B cell (primary cell): ENCODE measurements at places on chromosomes 11 and 22. TPM values are rescaled to one million over a fixed set of nuclear protein-coding genes. Genes with fewer than 3 reads are reported as not detected.

DNA sequence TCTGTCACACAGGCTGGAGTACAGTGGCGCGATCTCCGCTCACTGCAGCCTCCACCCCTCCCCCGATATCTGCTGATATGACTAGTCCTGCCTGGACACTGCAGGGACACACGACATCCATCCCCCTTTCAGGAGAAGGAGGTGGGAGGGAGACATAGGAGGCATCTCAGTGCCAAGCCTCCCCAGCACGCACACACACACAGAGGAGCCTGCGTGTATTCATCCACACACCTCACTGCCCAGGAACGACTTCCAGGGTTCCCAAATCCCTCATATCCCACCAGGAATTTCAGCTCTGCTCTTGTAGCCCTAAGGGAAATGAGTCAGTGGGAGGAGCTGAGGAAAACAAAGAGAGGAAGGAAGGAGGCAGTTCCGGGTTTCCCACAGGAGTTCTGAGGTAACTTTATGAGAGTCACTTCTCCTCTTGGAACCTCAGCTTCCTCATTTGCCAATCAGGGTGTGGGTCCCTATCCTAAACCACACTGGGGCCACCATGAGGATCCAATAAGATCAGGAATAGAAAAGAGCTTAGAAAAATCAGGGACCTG, 37.2 kb upstream of the ACER3 start:
- DNase-seq = no peak

DNA sequence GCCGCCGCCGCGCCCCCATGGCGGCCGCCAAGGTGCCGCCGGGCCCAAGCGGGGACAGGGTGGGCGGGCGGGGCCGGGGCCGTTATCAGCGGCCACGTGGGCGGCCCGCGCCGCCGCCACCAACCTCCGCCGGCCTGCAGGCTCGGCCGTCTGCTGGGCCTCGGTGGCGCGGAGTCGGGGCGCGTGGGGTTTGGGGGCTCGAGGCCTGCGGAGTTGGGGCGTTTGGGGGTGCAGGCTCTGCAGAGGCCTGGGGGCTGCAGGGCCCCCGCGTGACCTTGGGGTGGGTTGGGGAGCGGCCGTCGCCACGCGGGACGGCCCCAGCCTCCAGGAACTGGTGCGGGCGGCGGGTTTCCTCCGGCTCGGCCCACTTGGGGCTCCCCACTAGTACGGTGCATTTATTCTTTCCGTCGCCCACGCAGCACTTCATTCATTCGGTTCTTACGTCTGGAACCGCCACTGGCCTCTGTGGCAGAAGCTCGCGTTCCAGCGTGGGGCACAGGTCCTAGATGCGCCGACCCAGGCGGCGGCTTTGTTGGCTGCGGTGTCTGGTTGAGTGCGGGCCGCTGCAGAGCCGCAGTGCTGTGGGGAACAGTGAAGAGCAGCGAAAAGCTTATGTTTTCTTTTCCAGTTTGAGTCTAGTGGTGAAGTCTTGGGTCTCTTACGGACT, 740 bp upstream of the TRMT2A start:
- peak; percentile 65 for DNase-seq

OVOL1 gene
- 0.09 and 0.66 TPM in 2 replicates for polyA plus RNA-seq

KRTAP5-11 gene
- not detected in 2 replicates for polyA plus RNA-seq

DNA sequence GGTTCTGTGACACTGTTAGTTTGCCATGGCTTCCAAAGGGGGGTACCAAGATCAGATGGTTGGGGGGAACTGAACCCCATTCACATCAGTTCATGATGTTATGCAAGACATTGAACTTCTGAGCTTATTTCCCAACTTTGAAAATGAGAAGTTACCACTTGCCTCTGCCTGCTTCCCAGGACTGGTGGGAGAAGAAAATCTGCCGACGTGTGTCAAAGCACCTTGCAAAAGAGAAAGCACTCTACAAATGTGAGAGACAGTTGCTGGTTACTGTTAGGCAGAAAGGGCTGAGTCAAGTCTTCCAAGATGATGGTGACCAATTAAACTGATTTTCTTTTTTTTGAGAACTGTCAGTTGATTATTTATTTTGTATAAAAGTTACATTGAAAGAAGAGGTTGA, 45.6 kb downstream of the SMCO4 start:
- no peak for DNase-seq

DNA sequence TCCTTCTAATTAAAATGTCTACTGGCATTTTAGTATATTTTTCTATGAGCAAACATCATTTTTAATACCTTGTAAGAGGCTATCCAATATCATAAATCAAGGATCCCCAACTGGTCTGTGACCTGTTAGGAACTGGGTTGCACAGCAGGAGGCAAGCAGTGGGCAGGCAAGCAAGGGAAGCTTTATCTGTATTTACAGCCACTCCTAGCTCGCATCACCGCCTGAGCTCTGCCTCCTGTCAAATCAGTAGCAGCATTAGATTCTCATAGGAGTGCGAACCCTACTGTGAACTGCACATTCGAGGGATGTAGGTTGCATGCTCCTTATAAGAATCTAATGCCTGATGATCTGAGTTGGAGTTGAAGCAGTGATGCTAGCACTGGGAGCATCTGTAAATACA, 70.2 kb upstream of the CREB3L1 start:
- no peak for DNase-seq

RIC3 gene
- 62.4 and 72.4 TPM in 2 replicates for polyA plus RNA-seq

DNA sequence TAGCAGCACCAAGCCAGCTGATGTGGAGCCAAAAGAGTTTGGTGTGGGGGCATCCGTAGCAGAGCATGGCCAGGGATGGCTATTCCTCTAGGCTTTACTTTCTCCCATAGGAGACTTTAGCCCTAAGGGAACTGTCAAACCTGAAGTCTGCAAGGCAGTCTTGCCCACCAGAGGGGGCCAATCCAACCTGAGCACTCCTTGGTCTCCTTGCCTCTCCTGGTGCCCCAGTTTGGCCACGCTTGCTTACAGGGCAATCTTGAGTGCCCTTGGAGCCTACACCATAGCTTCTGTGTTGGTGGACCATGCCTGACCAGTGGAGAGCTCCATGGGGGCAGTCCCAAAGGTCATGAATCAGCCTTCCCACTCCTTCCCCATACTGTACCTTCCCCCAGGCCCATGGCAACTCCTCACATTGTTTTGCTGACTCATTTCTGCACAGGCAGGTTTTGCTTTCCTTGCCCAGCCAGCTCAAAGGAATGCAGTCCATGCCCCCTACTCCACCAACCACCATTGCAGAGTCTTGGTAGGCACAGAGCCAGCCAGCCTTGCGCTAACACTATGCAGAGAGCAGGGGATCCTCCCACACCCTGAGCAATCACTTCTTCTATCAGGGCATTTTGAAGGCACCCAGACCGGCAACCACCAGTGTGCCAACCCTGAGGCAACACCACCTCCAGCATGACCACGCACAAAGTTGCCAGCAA, 1421.2 kb upstream of the RAG2 start:
- DNase-seq = no peak

DNA sequence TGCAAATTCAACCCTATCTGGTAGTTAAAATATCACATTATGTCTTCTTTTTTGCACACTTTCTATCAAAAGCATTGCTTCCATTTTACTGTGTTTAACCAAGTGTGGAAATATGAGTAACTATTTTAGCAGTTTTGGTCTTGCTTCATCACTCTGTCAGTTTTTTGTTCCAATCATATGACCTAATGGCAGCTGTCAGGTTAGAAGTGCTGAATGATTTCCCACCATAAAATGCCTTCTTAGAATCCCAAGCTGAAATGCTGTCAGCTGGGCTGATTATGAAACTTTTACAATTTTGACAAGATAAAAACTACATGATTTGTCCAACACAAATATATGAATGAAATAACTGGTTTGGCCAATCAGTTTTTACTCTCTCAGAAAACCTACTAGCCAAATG, 1654.6 kb upstream of the RAG2 start:
- no peak for DNase-seq

DNA sequence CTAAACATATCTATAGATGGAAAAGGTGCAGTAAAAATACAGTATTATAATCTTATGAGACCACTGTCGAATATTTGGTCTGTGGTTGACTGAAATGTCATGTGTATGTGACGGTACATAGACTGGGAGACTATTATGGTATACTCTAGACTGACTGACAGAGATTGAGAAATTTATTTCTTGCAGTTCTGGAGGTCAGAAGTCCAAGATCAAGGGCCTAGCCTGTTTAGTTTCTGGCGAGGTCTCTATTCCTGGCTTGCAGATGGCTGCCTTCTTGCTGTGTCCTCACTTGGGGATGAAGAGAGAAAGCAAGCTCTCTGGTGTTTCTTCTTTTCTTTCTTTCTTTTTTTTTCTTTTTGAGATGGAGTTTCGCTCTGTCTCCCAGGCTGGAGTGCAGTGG, 7.3 kb upstream of the OSBP2 start:
- DNase-seq = no peak

DNA sequence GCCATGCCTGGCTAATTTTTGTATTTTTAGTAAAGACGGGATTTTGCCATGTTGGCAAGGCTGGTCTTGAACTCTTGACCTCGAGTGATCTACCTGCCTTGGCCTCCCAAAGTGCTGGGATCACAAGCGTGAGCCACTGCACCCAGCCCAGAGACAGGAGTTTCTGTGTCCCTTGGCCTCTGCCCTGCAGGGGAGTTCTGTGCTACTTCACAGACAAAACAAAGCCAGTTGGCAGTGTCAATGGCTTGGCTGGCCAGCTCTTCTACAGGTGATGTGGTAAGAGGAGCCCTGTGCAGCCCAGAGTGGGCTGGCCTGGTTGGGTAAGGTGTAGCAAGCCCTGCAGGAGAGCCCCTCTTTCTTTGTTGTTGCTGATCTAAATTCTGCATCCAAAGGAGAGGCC, 60.5 kb upstream of the SHISAL1 start:
- no peak for DNase-seq

GRCh38 chr11:93861808-93862207, 11.4 kb upstream of the VSTM5 start:
- DNase-seq = no peak

GRCh38 chr11:102429691-102430090, 22.9 kb downstream of the TMEM123 start:
- no peak for DNase-seq

DNA sequence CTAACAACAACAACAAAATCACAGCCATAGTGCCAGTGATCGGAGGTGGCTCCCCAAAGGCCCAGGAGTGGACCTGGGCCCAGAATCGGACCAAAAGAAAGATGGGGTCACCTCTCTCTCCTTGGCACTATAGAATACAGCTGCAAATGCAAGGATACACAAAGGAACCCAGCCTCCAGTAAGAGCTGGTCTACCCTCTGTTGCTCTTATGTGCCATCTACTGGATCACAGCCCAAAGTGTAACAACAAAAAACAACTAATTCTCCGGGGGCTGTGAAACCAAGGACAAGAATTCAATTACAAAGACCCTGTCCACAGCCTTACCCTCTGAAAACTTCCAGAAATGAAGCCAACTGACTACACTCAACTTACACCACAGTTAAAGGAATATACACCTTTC, 21.6 kb downstream of the OR8G5 start:
- DNase-seq = no peak

DNA sequence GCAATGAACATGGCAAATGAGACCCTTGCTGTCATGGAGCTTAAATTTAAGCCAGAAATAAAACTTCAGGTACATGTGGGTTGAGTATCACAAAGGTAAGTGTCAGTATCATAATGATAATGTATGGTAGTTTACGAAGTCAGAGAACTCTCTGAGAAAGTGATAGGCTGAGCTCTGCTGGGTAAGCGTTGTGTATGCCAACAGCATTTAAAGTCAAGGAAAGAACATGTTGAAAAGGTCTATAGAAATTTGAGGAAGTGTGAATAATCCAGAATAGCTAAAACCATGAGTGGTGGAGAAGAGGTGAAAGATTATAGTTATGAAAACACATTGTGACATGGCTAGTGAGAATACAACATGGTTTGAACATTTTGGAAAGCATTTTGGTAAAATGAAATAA, 17.4 kb upstream of the CTSC start:
- DNase-seq = peak; percentile 16

DNA sequence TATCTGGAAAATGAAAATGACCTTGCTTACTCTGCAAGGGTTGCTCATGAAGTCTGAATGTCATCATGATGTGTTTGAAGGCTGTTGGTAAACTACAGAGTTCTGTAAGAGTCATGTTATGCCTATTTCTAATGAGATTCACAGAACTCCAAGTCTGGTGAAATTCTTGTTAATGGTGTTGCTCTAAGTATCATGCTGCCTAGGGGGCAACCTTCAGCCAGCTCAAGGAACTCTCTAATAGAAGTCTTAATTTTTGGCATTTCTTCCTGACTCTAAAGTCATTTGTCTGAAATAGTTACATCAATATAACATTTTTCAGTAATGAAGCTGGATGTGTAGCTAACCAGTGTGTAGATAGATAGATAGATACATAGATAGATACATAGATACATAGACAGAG, 302.8 kb downstream of the FAT3 start:
- DNase-seq = no peak

DNA sequence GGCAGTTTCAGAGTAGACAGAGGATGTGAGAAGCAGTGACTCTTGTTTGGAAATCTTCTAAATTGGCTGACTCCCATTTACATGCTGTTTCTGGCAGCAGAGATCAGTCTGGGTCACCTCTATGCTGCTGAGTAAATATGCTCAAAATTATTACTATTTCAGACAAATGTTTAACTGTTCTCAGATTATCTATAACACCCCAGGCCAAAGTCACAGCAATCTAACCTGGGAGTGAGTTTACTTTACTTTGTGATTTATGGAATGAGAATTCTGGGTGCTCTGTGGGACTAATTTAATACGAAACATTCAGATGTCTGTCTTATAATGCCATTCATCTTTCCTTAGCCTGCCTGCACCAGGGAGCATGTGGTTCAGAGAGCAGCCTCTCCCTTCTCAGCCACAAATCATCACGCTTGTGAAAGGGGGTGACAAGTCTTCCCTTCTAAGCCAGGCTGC, 282.5 kb upstream of the MPPED2 start:
- DNase-seq = no peak

C1QTNF4 gene
- 1.6 and 2.5 TPM in 2 replicates for polyA plus RNA-seq

PAMR1 gene
- polyA plus RNA-seq = not detected in 2 replicates

DNA sequence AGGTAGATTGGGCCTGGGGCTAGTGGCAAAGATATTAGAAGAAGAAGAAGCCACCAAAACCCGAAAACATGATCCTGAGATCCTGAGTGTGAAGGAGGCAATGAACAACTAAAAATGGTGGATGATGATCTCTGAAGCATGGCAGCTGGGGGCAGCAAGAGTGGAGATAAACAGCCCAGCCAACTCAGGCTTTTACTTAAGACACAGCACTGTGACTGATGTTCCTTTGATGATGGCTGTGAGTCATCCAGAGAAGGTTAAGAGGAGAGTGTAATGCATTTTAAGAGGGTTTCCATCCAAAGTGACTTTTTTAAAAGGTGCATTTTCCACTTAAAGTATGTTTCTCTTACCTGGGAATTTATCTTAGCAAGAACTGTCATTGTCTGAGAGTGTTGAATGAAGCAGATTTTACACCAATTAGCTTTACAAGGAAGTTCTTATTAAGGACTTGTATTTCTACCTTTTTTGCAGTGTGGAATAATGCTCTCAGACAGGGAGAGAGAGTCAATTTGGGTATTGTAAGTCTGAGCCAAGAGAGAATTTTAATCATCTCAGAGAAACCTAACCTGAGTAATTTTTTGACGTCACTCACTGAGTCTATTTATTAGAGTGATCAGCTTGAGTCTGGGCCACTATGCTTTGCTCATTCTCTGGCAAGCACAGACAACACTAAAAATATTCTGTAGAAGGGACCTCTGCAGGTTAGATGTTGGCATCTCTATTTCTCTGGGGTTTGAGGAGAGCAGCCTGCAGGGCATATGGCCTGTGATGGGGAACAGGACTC, 14.1 kb upstream of the CALCB start:
- DNase-seq = no peak

GRCh38 chr11:44018829-44019228, 29.0 kb upstream of the ACCSL start:
- no peak for DNase-seq

- no peak for DNase-seq
Measured at GRCh38 chr11:2653930-2654739, 45.7 kb downstream of the KCNQ1OT1 start.

TMPRSS5 gene
- polyA plus RNA-seq = 0.86 and 0.87 TPM in 2 replicates
